ENCODE measurements at places on chromosomes 3 and 15. TPM values are rescaled to one million over a fixed set of nuclear protein-coding genes. Genes with fewer than 3 reads are reported as not detected.

GRCh38 chr3:56957522-56957921, 102.9 kb upstream of the SPATA12 start:
- DNase-seq: no peak

- DNase-seq: no peak
These were observed 84.1 kb downstream of the TP63 start for GRCh38 chr3:189714991-189715961.

DNA sequence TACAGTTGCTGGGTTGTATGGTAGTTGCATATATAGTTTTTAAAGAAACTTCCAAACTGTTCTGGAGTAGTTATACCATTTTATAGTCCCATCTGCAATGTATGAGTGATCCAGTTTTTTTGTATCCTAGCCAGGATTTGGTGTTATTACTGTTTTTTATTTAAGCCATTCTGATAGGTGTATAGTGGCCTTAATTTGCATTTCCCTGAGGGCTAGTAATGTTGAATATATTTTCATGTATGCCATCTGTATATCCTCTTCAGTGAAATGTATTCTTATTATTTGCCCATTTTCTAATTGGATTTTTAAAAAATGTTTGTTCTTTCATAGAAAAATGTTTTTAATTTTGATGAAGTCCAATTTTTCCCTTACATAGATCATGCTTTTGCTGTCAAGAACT, 29.2 kb downstream of the PXK start:
- DNase-seq: no peak

DNA sequence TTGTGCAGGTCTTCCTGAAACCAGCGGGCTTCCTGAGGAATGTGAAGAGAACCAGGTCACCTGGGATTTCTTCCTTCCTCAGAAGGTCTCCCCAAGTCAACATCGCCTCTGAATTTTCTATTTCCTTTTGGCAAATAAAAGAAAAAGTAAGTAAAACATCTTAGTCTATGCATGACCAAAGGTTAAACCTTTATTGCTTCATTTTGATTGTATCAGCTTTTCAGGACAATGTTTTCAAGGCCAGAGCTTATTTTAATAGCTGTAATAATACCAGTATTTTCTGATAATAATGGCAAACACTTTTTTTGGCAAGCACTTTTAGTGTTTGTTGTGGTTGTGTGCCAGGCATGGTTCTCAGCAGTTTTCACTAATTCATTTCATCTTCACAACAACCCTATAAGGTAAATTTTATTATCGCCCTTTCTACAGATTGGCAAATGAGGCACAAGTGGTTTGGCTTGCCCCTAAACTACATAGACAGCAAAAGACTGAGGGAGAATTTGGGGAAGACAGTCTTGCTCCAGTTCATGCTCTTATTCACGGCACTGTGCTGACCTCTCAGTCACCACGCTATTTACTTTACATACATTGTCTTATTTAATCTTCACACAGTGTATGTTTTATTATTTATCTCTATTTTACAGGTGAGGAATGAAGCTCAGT, 110.4 kb downstream of the RPL22L1 start:
- no peak for DNase-seq

Gene ALS2CL
- 3.3 TPM for total RNA-seq

Gene A4GNT
- total RNA-seq: not detected

GRCh38 chr15:71628988-71629770, 181.2 kb upstream of the NR2E3 start:
- no peak for DNase-seq

Gene PGBD4
- total RNA-seq: 0.66 TPM

- DNase-seq: no peak
These were observed 205.9 kb downstream of the GABRG3 start for GRCh38 chr15:27176785-27177406.

Gene ANKRD34C
- not detected for total RNA-seq

DNA sequence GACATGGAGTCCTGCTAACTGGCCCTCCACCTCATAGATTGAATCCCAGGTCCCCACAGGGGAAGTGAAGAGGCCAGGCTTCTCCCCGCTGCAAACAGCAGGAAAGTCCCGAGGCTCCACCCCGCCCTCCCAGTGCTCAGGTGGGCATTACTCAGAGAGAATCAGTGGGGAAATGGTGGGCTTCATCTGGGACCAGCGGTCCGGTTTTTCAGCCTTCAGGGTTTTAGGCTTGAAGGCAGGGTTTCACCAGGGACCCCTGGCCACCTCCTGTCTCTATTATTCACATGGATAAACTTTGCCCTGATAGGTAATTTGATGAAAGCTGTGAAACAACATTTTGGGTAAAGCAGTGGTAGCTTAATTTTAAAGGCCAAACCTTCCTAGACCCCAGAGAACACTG, 31.3 kb downstream of the MKRN3 start:
- DNase-seq: peak; percentile 74

DNA sequence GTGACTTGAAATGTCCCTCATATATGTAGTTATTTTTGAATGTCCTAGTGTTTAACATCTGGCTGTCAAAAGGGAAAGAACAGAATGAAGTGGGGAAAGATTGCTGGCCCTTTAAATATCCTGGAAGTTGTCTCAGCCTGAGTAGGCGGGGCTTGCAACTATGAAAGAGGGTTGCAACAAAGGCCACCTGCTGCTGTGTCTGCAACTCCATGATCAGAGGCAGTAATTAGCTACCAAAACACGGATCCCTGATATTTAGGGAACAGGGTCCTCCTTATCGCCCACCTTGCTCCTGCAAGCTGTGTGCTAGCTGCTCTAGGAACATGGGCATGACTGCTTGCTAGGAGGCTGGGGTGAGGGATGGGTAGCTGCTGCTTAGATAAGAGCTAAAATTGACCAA, 100.2 kb upstream of the CFAP20DC start:
- DNase-seq: no peak

Gene NEO1
- 59.0 TPM for total RNA-seq

GRCh38 chr3:43647331-43648166, 25.7 kb upstream of the ANO10 start:
- DNase-seq: no peak

All from esophagus muscularis mucosa (tissue), 4 donors.